Activated naive CD4-positive, alpha-beta T cell treated with anti-CD3 and anti-CD28 coated beads, Interleukin-2, amount 10 ng/mL, durations not matched to agents 5 hours and 36 hours (primary cell): ENCODE measurements at places on chromosomes 1 and 21. TPM values are rescaled to one million over a fixed set of nuclear protein-coding genes. Genes with fewer than 3 reads are reported as not detected.

The MPL gene
- not detected for total RNA-seq

The ADAMTS4 gene
- 1.8 TPM for total RNA-seq

The CLEC20A gene
- total RNA-seq: not detected

The GALNT2 gene
- total RNA-seq: 27.7 TPM

The UTS2 gene
- total RNA-seq: not detected

The AZIN2 gene
- 6.6 TPM for total RNA-seq
